Retinal pigment epithelial cell (primary cell): ENCODE measurements at places on chromosomes 12 and 14.

DNA sequence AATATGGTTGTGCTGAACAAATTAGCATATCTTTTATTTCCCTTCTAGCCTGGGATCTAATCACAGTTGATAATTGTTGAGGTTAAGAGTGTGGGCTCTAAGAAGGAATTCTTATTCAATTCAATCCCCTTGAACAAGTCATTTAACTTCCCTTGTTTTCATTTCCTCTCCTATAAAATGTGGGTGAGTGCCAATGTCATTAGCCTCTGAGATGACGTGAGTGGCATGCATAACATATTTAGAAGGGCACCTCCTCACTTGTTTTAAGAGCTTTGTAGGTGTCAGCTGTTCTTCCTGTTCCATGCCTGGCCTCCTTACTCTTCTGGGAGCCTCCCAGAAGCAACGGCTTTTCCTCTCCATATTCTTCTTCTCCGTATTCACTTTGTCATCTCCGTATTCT is 155.4 kb upstream of the NEDD1 start:
- DNase-seq: no peak

DNA sequence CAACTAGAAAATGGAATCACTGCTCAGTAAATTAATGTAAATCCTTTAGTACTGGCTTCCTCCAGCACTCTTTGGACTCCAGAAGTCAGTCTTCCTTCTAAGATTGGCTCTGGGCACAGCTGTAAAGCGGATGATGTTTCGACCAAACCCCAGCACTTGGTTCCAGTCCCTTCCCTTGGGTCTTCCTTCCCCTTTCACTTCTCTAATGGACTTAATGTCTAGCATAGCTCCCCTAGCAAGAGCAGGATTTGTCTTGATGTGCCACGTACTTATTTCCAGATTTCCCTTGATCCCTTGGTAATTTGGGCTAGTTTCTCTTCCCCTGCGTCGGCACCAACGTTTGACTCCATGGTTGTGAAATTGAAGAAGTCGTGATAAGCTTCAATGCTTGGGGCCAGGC is 28.3 kb downstream of the C12orf75 start:
- DNase-seq: no peak

DNA sequence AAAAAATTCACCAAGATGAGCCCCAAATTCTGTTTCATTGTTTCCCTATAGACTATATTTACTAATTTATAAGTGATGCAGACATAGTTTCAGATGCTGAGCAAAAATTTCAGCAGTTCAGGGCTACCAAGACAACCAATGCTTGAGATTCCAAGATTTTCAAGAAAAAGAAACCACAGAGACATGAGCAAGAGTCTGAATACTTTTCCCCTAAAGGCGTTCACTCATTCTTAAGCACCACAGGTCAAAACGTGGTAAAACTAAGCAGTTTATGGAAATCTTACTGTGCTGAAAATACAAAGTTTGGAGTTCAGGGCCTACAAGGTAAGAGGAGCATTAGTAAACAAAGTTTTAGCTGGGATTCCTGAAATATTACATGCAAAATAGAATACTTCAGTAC is 221.2 kb downstream of the KCNH5 start:
- no peak for DNase-seq

GRCh38 chr14:53956427-53957201 is at the start of gene BMP4:
TSS of gene BMP4 (minus strand) at chr14:53956825. CDS start at chr14:53952222, 4,603 bp downstream.
- DNase-seq: no peak

GRCh38 chr12:14968478-14968877 is 4.4 kb upstream of the PDE6H start:
- no peak for DNase-seq
